ENCODE measurements at places on chromosomes 2 and 18. TPM values are rescaled to one million over a fixed set of nuclear protein-coding genes. Genes with fewer than 3 reads are reported as not detected.

DNA sequence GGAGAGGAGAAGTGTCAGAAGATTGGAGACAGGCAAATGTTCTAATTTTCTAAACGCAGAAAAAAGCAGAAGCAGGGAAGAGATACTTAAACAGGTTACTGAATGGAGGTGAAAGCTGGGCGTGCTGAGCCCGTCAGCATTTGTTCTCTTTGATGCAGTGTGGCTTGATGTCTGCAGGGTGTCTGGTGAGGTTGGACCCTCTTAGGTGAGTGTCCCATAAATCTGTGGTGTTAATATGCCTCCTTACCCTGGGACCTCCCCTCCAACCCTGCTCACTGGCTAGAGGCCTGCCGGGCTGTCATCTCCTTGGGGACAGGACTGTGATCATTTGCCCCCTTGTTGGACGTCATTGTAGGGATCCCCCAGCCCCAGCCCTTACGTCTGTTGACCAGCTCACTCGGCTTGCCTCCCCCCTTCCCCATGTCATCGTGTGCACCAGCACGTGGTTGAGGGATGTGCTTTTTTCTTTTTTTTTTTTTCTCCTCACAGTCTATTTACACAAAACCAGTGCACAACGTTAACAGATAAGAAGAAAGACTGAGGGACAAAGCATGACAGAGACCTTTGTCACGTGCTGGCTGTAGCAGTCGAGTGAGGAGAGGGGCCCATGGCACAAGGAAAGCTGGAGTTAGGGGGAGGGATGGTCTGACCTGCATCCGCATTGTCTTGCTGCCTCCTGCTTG lies 56.4 kb downstream of the NCK2 start:
- H3K4me3 ChIP-seq = peak overlapping the region; percentile 65
- H3K4me1 ChIP-seq = peaks cover 95% of the 10 kb centered on the region
- no peak for DNase-seq
- peaks cover 9% of the 10 kb centered on the region for H3K36me3 ChIP-seq
- peak overlapping the region; percentile 92 for H3K27ac ChIP-seq

DNA sequence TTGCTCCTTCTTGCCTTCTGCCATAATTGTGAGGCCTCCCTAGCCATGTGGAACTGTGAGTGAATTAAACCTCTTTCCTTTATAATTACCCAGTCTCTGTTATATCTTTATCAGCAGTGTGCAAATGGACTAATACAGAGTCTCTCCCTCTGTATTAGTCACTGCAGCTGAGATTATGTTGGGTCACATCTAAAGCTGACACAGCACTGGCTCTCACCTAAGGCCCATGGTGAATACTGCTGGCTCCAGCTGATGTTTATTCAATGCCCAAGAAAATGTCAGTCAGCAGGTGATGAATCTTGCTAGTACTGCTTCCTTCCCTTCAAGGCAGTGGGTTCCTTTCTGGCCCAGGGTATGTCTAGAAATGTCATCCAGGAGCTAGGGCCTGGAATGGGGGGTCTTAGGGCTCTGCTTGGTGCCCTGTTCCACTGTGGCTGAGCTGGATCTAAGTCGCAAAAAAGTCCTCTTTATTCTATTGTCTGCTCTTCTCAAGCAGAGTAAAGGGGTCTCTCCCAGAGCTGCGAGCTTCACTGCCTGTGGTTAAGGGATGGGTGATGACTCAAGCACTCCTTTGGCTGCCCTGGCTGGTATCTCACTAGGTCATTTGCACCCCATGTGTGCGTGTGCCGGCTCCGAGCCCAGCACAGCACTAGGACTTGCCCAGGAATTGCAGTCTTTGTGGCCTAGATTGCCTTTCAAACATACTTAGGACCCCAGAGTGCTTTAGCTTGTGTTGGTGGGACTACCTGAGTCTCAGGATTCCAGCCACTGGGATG lies 29.9 kb downstream of the PPP1R1C start:
- no peaks in the 10 kb centered on the region for H3K27me3 ChIP-seq
- no peak for DNase-seq
- no peaks in the 10 kb centered on the region for H3K4me1 ChIP-seq
- H3K27ac ChIP-seq = no peak overlapping the region
- no peak overlapping the region for H3K4me3 ChIP-seq

DNA sequence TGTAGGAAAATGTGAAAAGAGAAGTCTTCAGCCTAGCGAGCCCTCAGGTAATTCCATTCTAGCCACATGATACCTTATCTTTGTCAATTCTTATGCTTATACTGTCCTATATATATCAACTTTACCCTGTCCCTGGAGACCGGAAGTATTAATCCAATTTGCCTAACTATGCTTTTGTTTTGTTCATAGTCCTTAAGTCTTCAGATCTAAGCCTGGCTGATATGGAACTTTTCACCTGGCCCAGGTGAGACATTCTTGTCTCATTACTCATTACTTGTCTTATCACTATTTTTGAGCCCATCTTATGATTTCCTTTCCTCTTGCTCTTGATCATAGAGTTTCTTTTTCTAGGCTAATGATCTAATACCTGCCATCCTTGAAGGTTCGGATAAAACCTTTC lies 194.1 kb upstream of the FANCL start:
- peaks cover 7% of the 10 kb centered on the region for H3K27me3 ChIP-seq
- H3K4me1 ChIP-seq = no peaks in the 10 kb centered on the region
- no peaks in the 10 kb centered on the region for H3K36me3 ChIP-seq
- no peak overlapping the region for H3K4me3 ChIP-seq

The MGAT4A gene
- 105 TPM for total RNA-seq

GRCh38 chr2:36560726-36561125 lies 37.2 kb downstream of the FEZ2 start:
- no peaks in the 10 kb centered on the region for H3K4me1 ChIP-seq
- no peak for DNase-seq
- no peak overlapping the region for H3K4me3 ChIP-seq
- H3K27ac ChIP-seq = no peak overlapping the region

DNA sequence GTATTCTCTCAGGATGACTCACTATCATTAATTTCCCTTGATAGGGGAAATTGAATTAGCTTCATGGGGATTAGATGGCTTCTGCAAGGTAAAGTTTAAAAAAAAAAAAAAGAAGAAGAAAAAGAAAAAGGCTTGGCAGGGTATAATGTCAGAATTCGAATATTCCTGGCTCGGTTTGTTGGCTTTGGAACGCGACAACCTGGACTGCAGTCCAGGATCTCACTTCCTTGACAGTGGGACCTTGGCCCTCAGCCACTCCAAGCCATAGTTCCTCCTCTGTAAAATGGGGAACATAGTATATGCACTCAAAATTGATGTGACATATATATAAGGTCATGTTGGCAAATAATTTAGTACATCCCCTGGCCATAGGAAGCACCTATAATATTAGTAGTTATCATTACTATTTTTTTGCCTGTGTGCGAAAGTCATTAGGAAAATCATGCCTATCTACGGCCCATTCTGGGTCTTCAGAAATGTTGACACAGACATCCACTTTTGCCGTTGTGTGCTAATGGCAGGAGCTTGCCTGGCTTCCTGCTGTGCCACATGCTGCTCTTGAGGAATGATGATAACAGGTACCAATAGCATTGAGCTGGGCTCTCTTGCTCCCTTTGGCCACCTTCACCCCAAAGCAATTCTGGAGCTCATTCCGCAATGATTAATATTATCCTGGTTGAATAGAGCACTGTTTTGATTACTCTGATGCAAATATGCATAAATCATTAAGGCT lies 97.9 kb downstream of the MTCL1 start:
- no peak overlapping the region for H3K4me3 ChIP-seq
- DNase-seq = no peak
- H3K27ac ChIP-seq = no peak overlapping the region
- H3K36me3 ChIP-seq = no peaks in the 10 kb centered on the region
- no peaks in the 10 kb centered on the region for H3K27me3 ChIP-seq
- H3K4me1 ChIP-seq = no peaks in the 10 kb centered on the region

DNA sequence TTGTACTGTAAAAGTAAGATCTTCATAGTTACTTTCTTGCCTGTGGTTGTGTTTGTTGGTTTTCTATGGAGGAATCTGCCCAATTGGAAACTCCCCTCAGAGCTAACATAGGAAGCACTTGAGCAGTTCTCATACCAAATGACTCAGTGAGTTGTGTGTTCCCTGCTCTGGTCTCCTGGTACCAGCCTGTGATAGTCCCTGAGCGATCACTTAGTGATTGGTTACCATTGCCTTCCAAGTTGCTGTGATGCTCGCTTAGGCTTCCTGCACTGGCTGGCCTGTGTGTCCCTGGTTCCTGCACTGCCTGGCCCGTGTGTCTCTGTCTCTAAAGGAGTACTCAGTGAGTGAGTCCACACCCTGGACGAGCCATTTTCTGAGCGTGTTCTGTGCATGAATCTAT lies 133.0 kb downstream of the MAP4K4 start:
- DNase-seq = no peak
- H3K36me3 ChIP-seq = peaks cover 68% of the 10 kb centered on the region
- H3K4me3 ChIP-seq = no peak overlapping the region
- no peaks in the 10 kb centered on the region for H3K27me3 ChIP-seq

The SERPINB10 gene
- not detected for total RNA-seq

The CRYGD gene
- 0.69 TPM for total RNA-seq

Data from CD4-positive, CD25-positive, alpha-beta regulatory T cell (primary cell).